ENCODE measurements at places on chromosomes 6 and 20.

DNA sequence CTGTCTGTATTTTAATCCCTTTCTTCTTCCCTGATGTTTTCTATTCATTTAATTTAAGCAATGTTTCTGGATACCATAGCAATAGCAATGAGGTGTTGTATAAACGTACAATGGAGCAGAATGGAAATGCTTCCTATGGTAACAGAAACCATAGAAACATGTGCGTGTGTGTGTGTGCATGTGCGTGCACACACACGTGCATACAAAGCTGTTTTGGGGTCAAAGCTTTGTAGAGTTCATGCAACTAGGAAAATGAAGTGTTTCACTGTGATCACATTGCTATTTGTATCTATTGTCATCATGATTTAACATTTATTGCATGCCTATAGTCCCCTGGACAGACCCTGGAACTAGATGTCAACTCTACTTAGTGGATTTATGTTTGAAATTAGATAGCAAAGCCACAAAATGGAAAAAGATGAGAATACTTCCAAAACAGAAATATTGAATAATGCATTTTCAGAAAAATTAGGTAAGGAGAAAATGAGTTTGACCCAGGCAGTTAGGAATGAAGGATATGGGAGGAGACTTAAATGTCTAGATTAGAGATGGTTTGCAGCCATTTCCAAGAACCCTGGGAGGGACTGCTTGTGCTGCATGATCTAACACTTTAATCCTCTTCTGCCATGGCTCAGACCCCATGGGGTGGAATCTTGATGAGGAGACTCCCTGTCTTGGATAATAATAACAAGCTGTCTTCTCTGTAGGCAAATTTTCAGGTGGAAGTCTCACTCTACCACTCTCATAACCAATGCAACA, 124.4 kb downstream of the TRMT11 start:
- no peak for DNase-seq

DNA sequence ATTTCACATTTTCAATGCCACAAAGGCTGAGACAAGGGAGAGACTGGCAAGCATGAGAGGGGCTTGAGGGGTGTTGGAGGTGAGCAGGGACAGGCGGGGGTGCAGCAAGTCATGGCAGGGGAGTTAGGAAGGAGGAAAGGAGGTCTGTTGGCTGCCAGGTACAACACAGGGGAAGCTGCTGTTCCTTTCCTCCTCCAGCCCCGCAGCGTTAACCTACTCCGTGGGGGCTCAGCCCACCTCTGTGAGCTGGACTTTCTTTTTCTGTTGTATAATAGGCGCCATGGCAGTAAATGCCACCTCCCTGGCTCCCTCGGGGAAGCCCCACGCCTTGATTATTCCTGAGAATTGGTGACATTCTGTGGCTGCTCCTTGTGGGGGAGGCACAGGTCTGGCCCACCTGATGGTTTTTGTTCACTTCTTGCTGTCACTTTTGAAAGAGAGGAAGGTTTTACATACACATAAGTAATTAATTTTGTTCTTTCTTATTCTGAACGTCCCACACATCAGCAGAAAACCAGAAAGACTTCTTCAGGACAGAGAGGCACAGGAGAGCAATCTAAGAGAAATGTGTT, 293.2 kb downstream of the TSHZ2 start:
- DNase-seq = no peak

GRCh38 chr6:5865506-5866031, 141.2 kb downstream of the NRN1 start:
- no peak for DNase-seq

DNA sequence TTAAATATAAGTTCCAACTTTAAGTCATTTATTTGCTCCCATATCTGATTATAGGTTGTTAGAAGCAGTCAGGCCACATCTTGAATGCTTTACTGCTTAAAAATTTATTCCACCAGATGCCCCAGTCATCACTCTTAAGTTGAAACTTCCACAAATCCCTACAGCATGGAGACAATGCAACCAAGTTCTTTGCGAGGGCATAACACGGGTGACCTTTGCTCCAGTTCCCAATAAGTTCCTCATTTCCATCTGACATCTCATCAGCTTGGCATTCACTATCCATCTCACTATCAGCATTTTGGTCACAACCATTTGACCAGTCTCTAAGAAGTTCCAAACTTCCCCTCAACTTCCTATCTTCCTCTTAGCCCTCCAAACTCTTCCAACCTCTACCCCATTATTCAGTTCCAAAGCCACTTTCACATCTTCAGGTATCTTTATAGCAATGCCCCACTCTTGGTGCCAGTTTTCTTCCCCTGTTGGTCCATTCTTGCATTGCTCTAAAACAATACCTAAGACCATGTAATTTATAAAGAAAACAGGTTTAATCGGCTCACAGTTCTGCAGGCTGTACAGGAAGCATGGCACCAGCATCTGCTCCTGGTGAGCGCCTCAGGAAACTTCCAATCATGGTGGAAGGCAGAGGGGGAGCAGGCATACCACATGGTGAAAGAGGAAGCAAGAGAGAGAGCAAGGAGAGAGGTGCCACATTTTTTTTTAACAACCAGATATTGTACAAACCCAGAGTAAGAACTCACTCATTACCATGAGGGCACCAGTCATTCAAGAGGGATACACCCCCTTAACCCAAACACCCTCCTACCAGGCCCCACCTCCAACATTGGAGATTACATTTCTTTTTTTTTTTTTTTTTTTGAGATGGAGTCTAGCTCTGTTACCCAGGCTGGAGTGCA, 15.9 kb upstream of the ITPR3 start:
- no peak for DNase-seq

DNA sequence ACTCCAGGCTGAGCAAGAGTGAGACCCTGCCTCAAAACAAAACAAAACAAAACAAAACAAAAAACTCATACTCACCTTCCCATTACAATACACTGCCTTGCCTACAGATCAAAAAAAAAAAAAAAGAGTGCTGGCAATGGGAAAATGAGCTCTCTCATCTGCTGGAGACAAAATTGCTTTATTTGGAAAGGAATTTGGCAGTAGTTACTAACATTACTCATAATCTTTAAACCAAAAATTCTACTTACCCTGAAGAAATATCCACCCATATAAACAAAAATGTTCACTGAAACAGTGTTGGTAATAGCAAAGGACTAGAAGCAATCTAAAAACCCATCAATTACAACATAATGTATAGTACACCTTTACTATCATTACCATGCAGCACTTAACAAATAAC, 120.4 kb downstream of the RNGTT start:
- no peak for DNase-seq

DNA sequence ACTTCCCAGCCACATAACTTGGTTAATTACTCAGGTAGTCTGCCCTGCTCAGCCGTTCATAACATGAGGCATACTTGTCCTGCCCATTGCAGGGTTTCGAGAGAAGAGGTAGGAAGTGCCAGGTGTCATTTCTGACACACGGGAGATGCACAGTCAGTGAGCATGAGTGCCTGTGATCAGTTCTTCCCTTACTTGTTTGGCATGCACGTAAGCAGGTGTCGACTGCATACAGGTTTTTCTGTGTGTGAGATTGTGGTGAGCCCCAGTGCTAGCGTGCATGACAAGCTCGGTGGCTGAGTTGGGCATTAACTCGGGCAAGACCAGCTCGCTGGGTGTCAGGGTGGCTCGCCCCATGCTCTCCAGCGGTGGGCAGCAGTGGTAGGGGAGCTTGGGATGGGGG, 51.2 kb upstream of the SLC22A1 start:
- no peak for DNase-seq

GRCh38 chr20:47735412-47736400, 49.6 kb downstream of the SULF2 start:
- DNase-seq = no peak

- no peak for DNase-seq
Measured at GRCh38 chr20:36467076-36467999, 74.0 kb upstream of the MYL9 start.

DNA sequence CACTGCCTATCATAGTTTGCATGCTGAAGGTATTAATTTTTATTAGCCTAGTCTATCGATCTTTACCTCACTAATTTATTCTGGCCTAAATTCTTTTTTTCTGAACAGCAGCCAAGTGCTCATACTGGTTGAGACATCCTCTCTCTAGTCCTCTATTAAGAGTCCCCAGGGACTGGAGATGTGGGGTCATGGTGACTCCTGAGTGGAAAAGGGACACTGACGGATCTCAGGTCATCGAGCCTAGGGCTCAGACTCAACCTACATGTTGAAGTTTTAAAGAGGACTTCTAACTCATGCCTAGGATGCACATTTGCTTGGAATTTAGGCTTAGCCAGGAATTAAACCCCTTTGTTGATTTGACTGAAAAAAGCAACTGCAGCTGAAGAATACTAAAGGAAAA, 378.1 kb downstream of the BTBD9 start:
- no peak for DNase-seq

- DNase-seq = no peak
Measured at GRCh38 chr6:157236040-157236725, 87.1 kb downstream of the TMEM242 start.

- DNase-seq = no peak
Measured at GRCh38 chr6:159043251-159043650, 1.5 kb downstream of the TAGAP start.

GRCh38 chr20:54774426-54774825, 299.0 kb downstream of the DOK5 start:
- DNase-seq = no peak

- no peak for DNase-seq
Measured at GRCh38 chr6:3795836-3796718, 44.6 kb upstream of the PXDC1 start.

- peak; percentile 44 for DNase-seq
Measured at GRCh38 chr6:15296735-15297134, 50.9 kb downstream of the JARID2 start.

GRCh38 chr20:64069614-64070243, 6.7 kb downstream of the TCEA2 start:
- DNase-seq = no peak

- no peak for DNase-seq
Measured at GRCh38 chr6:164020142-164020541, 605.6 kb downstream of the QKI start.

DNA sequence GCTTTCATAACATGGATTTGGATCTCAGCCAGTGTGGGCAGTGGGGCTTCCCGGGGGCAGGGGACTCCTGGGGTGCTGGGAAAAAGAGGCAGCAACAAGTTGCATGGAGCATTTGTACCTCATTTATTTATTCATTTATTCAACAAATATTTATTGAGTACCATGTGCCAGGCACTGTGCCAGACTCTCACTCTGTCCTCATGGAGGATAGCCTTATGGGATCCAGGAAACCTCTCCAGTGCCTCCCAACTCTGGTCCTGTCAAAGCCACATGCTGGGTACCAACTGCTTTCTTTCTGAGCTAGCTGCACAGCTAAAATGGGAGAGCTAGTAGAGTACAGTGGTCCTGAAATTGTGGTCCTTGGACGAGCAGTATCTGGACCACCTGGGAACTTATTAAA, 87.8 kb upstream of the EPB41L1 start:
- DNase-seq = no peak

DNA sequence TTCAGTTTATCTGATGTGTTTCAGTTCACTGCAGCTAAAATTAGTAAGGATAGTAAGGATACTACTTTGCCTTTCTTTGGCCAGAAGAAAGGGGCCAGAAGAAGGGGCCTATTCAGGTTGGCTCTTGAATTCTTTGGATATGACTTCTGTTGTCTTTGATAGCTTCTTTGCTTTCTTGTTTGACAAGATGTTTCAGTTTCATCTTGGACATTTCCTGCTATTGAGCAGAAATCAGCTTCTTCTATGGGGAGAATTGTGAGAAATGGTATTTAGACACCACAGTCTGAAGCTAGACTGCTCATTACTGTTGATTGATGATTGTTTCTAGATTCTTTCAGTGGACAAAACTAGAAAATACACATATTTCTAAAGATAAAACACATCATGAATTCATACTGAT, 23.2 kb downstream of the L3MBTL3 start:
- DNase-seq = no peak

DNA sequence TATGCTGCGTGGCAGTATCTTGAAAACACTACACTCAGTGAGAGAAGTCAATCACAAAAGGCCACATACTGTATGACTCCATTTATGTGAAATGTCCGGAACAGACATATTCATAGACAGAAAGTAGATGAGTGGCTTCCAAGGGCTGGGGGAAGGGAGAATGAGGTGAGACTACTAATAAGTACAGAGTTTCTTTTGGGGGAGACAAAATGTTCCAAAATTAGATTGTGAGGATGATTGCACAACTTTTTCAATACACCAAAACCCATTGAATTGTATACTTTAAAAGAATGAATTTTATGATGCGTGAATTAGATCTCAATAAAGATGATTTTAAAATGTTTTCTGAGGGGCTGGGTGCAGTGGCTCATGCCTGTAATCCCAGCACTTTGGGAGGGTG, 9.2 kb upstream of the SPO11 start:
- no peak for DNase-seq

GRCh38 chr6:22575190-22575589, 5.8 kb downstream of the HDGFL1 start:
- no peak for DNase-seq

GRCh38 chr6:149254253-149254652, 63.3 kb upstream of the TAB2 start:
- no peak for DNase-seq

- DNase-seq = no peak
Measured at GRCh38 chr6:154868143-154868594, 126.9 kb upstream of the TIAM2 start.

DNA sequence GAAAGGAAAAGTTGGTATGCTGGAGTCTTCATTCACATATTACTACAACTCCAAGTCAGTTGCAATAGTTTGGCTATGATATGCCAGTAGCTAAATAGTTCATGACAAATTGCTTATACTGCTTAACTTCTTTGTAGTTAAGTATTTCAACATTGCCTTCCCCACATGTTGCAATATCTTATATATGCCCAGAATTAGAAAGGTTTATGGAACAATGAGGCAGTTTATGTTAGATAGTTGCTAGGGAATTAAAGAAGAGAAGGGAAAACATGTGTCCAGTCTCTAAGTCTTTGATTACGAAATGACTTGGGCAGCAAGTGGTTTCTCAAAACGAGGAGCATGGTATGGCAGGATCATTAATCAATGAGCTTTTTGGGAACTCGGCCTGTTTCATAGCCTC, 145.8 kb downstream of the PLCB4 start:
- no peak for DNase-seq

GRCh38 chr6:63193324-63193723, 17.9 kb upstream of the FKBP1C start:
- DNase-seq = no peak

- no peak for DNase-seq
Measured at GRCh38 chr20:53918949-53919361, 151.4 kb downstream of the BCAS1 start.

DNA sequence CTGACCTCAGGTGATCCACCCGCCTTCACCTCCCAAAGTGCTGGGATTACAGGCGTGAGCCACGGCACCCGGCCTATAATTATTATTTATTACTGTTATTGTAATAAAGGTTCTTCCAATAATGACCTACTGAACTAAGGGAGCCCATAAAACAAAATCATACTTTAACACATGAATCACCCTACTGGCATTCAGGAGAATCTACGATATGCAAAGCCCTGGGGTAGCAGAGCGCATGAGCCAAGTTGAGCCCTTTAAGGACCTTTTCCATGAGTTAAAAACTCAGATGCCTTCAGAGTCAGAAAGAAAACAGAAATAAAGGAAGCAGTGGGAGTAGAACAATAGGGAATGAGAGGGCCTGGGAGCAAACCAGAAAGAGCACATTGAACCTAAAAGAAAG, 41.5 kb downstream of the SNRPB start:
- DNase-seq = no peak

- no peak for DNase-seq
Measured at GRCh38 chr6:73964241-73964854, 268.3 kb downstream of the CD109 start.

- DNase-seq = peak; percentile 19
Measured at GRCh38 chr6:112180095-112180820, 74.1 kb downstream of the LAMA4 start.

- DNase-seq = no peak
Measured at GRCh38 chr6:43090559-43090956, 14.4 kb downstream of the PTK7 start.

GRCh38 chr6:33384581-33385020, 7.0 kb upstream of the KIFC1 start:
- DNase-seq = no peak
